ENCODE measurements at places on chromosomes 4 and X.

DNA sequence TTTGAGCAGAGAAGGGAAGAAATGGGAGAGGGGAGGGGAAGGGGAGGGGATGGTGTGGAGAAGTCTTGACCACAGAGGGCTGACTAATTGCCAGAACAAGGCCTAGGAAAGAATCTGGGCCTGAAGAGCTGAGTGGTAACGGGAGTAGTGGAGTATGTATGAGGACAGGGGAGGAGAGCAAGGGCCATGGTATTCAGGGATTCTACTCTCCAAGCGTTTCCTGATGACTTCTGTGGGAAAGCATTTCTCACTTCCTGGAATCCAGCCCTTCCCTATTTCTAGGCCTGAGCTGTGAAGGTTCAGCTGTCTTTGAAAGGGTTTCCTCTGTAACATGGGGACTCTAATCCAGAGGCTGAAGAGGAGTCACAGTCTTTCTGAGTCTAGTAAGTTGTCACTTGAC lies 19.7 kb upstream of the SOX3 start:
- DNase-seq, result no peak

DNA sequence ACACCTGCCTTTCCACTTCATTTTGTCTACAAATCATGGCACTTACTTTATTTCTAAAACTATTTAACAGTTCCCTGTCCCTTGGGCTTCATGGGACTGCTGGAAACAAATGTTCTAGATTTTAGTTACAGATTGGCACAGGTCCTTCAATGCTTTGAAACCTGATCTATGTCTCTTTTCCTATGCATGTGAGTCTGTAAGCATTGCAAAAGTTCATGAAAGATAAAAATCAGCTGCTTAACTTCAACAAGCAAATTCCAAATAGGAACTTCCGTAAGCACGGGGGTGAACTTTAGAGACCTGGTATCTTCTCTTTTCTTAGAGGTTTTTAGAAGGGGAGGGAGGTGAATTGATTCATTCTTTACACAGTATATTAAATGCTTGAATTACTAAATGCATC lies 9.5 kb downstream of the LGI2 start:
- no peak for DNase-seq

- DNase-seq, result no peak
Observed at GRCh38 chr4:41202356-41202755, 12.0 kb downstream of the APBB2 start.

DNA sequence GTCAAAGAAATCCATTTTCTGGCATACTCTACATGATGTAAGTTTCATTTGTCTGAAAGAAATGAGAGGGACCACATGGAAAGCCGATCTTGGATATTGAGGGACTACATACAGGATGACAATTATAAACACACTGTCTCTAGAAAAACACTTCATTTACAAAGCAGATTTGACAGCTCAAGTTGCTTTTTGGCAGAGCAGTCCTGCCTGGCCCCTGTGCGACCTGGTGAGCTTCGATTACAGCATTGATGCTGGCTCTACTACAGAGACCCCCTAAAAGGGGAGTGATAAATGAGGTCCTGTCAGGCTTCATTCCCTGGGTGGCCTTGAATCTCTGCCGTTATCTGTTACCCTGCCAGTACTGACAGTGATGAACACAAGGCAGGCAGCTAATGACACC lies 215.2 kb upstream of the NOCT start:
- no peak for DNase-seq

DNA sequence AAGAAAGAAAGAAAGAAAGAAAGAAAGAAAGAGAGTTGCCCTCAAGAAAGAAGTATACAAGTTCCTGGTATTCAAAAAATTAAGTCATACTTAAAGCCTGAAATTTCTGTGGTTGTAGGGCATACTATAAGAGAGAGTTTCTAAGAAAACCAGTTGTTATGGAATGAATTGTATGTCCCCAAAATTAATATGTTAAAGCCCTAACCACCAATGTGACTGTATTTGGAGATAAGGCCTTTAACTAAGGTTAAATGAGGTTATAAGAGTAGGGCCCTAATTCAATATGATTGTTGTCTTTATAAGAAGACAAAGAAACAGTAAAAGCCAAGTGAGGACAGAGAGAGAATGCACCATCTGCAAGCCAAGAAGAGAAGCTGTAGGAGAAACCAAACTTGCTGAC lies 521.1 kb downstream of the CCSER1 start:
- no peak for DNase-seq

- no peak for DNase-seq
Observed at GRCh38 chrX:41276661-41277506, 57.1 kb upstream of the DDX3X start.

DNA sequence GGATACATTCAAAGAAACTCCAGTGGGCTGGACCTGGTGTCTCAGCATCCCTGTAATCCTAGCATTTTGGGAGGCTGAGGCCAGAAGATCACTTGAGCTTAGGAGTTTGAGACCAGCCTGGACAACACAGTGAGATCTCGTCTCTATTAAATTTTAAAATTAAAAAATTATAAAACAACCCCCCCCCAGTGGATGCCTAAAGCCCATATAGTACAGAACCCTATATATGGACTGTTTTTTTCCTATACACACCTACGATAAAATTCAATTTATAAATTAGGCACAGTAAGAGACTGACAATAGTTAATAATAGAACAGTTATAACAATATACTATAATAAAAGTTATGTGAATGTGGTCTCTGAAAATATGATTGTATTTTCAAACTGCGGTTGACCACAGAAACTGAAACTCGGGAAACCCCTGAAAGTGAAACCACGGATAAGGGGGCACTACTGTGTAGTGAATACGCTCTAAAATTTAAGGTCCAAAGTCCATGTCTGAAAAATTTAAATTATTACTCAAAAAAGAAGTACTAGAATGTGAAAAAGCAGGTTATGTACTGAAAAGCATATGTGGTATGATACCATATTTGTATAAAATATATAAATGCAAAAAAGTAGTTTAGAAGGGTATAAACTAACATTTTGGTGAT lies 2.0 kb downstream of the SMIM14 start:
- no peak for DNase-seq

All from glutamatergic neuron (in vitro differentiated cells).